Effector memory CD4-positive, alpha-beta T cell (primary cell): ENCODE measurements at places on chromosomes 3 and 15.

DNA sequence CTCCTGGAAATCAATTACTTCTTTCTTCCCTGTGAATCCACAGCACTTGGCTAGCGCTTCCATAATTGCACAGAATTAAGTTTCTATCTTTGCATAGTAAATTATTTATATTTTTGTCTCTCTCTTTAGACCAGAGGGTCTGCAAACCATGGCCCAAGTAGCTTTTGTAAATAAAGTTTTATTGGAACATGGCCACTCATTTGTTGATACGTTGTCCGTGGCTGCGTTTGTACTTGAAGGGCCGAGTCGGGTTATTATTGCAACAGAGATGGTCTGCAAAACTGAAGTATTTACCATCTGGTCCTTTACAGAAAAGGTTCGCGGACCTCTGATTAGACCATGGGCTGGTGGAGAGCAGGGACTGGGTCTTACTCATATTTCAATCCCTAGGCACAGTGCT is 102.5 kb downstream of the RPLP1 start:
- no peak for DNase-seq
- no peaks in the 10 kb centered on the region for H3K4me1 ChIP-seq
- no peak overlapping the region for H3K27ac ChIP-seq
- no peaks in the 10 kb centered on the region for H3K27me3 ChIP-seq
- H3K4me3 ChIP-seq, result no peak overlapping the region
- no peaks in the 10 kb centered on the region for H3K36me3 ChIP-seq

- no peaks in the 10 kb centered on the region for H3K4me1 ChIP-seq
- no peaks in the 10 kb centered on the region for H3K27me3 ChIP-seq
- no peak overlapping the region for H3K27ac ChIP-seq
- H3K36me3 ChIP-seq, result no peaks in the 10 kb centered on the region
Measured at GRCh38 chr15:27359586-27359985, 388.6 kb downstream of the GABRG3 start.

- H3K27ac ChIP-seq, result no peak overlapping the region
- H3K27me3 ChIP-seq, result peaks cover 7% of the 10 kb centered on the region
- H3K4me3 ChIP-seq, result no peak overlapping the region
- no peaks in the 10 kb centered on the region for H3K36me3 ChIP-seq
Measured at GRCh38 chr15:68561901-68562300, 16.9 kb upstream of the CORO2B start.

DNA sequence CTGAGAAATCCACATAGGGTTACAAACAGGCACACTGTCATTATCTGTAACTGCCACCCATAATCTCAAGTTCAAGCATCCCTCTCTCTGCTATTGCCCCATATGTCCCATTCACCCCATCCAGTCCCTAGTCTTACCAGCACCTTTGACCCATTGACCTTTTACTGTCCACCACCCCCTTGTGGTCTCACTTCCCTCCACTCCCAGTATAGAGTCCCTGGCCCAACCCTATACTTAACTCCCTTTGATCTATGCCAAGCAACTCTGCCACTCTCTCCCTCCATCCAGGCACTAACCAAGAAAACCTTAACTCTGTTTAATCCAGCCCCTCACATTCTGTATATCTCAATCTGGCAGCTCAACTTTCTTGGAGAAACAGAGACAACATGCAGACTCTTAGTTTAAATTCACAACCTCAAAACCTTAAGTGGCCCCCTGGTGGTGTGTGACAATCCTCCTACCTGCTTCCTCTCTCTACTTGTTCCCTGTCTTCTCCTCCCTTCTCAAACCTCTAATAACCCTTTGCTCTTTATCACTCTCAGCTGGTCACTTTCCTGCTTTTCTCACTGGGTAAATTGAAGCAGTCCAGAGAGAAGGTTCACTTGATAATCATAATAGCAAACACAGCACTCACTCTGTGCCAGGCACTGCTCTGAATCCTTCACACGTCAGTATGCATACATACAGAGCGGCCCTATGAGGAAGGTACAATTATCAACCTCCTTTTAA is 162.7 kb downstream of the STT3B start:
- H3K27me3 ChIP-seq, result no peaks in the 10 kb centered on the region
- no peak overlapping the region for H3K27ac ChIP-seq
- no peak overlapping the region for H3K4me3 ChIP-seq
- no peaks in the 10 kb centered on the region for H3K36me3 ChIP-seq

- no peak for DNase-seq
- no peaks in the 10 kb centered on the region for H3K4me1 ChIP-seq
- H3K27me3 ChIP-seq, result no peaks in the 10 kb centered on the region
- H3K36me3 ChIP-seq, result peaks cover 36% of the 10 kb centered on the region
Measured at GRCh38 chr3:128914966-128915645, 35.7 kb downstream of the ACAD9 start.

DNA sequence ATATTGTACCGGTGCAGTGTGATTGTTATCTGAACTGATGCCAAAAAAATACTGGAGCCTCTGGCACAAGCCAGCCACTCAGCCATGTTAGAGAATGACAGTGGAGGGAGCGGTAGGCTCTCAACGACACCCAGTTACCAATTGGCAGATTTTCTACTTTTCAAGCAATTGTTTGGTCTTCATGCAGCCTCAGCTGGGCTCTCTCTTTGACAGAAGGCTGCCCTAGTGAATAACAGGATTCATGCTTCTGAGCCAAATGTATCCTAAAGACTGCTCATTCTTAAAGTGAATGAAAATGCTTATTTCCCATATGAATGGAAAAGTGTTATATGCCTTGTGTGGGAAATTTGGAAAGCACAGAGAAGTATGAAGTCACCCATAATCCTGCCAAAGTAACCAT is 261.2 kb upstream of the TRIM42 start:
- H3K4me3 ChIP-seq, result no peak overlapping the region
- DNase-seq, result no peak
- H3K36me3 ChIP-seq, result no peaks in the 10 kb centered on the region
- no peaks in the 10 kb centered on the region for H3K27me3 ChIP-seq

GRCh38 chr3:14482271-14482721 is 57.8 kb downstream of the GRIP2 start:
- no peaks in the 10 kb centered on the region for H3K27me3 ChIP-seq
- DNase-seq, result no peak
- no peaks in the 10 kb centered on the region for H3K4me1 ChIP-seq

DNA sequence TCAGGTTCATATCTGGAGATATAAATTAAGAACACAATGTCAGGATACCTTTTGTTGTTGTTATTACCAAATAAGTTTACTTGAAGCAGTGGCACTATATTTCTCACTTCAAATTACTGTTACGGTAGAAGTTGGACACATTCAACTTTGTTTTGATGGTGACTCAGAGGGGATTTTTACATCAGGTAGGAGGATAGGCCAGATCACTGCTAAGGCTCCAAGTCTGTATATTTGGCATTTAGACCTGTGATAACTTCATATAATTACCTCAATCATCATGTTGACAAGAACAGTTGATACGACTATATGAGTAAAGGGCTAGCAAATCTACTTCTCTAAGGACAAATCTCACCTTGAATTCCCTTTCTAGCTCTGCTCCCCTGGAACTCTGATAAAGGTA is 15.6 kb downstream of the LZTFL1 start:
- H3K27me3 ChIP-seq, result no peaks in the 10 kb centered on the region
- no peak overlapping the region for H3K4me3 ChIP-seq
- no peak for DNase-seq
- peaks cover 8% of the 10 kb centered on the region for H3K36me3 ChIP-seq
